NB4 (cell line): ENCODE measurements at places on chromosomes 16 and 17.

DNA sequence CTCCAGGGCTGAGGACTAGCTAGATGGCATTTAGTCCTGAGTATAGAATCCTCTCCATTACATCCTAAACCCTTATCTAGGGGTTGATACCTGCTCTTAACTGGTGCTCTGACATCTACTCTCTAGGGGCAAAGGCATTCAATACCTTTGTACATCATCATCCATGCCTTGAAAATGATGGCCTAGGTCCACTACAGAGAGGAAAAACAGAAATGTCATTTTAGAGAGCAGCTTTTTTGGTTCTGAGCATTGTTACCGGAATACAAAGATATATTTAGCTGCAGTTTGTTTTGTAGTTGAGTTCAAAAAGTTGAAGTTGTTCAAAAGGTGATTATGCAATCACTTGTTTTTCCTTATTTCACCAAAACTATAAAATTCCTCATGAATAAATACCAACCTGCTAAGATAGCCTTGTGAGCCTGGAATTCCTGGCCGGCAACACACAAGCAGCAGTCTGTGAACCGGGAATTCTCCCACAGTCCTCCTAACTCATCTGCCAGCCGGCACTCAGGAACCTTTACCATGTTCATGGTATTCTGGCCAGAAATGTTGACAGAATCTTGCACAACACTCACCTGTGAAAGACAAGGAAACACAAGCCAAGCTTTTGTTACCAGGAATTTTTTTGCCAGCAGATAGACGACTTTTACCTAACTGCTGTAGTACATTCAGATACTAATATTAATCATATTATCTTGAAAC is 35.4 kb downstream of the NXPH3 start:
- no peak for DNase-seq

- no peak for DNase-seq
Observed at GRCh38 chr17:46011711-46012505, 12.9 kb downstream of the STH start.

- DNase-seq: no peak
Observed at GRCh38 chr16:50198802-50199403, 45.8 kb downstream of the TENT4B start.

DNA sequence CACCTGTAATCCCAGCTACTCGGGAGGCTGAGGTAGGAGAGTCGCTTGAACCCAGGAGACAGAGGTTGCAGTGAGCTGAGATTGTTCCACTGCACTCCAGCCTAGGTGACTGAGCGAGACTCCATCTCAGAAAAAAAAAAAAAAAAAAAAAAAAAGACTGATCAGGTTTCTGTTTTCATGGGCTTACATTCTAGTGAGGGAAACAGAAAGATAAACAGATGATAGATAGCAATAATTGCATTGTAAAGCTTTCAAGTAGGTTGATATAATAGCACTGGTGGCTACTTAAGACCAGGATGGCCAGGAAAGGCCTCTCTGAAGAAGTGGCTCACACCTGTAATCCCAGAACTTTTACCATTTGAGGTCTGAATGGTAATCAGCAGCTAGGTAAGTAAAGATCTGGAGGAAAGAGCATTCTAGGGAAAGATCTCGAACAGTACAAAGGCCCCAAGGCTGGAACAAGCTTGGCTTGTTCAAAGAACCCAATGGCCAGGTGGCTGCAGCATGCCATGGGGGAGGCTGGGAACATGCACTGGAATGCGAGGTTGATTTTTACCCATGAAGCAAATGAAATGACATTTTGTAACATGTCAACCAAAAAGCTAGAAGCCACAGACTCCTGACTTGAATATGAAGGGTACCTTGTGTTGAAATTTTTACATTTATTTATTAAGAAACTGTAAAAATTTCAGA is 108.3 kb upstream of the DHX40 start:
- DNase-seq: no peak

GRCh38 chr17:45325810-45326209 is 9.0 kb upstream of the MAP3K14 start:
- no peak for DNase-seq
